HCT116 (cell line): ENCODE measurements at places on chromosomes 5 and 9. TPM values are rescaled to one million over a fixed set of nuclear protein-coding genes. Genes with fewer than 3 reads are reported as not detected.

DNA sequence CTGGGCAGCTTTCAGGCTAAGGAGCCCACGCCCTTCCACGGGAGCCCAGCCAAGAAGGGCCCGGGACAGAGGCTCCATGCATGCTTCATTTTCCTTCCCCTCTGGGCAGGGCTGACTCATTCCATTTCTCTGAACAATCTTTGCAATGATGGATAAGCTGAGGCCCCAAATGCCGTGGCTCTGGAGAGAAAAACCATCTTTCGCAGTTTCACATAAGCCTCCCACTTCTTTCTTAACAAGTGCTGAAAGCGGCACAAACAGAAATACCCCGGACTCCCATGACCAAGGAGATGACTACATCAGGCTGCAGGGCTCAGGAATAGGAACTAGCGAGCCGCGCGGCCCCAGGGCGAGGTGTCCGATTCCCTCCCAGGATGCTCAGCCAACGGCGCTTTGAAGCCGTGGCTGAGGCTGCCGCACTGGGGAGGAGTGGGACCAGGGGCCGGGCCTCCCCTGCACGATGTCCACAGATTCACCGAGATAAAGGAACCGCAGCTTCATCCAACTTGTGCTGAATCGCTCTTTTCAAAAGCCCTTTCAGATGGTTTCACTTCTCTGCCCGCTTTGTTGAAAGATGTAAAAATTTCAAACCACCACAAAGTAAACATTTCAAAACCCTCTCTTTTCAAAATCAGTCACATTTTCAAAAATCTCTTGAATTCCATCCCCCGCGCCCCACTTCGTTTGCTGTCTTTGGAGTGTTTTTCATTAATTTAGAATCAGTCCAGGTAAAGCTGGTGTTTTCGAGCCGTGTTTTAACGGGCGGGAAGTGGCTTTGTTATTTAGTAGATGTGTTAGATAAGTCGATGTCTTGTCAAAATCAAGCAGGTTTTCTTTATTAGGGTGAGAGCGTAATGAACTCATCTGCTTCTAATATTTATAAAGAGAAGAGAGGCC is 96.5 kb upstream of the LMX1B start:
- H3K4me3 ChIP-seq: peak overlapping the region; percentile 53
- peaks cover 29% of the 10 kb centered on the region; the same call in 1 of the 2 replicates for H3K27me3 ChIP-seq
- H3K36me3 ChIP-seq: no peaks in the 10 kb centered on the region

DNA sequence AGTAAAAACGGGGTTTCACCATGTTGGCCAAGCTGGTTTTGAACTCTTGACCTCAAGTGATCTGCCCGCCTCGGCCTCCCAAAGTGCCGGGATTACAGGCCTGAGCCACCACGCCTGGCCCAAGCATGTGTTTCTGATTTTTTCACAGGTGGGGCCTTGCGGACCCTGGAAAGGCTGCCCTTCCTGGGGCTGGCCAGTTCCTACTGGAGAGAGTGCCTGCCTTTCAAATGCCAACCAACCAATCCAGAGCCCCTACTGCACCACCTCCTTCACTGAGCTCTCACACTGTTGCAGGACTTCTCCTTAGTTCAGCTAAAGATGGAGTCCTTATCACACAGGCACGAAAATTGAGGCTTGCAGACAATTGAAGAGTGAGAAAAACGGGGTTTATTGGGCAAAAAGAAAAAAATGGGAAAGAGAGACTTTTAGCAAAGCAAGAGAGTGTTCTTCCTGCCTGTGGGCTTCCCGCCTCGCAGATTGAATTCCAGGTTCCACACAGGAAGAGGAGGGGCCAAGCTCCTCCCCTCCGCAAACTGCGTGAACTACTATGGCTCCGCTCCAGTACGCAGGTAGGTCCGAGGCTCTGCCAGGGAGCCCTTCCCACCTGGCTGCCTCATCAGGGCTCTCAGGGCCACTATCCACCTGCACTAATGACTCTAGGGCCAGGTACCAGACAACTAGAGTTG is 8.3 kb upstream of the CMBL start:
- no peaks in the 10 kb centered on the region for H3K27me3 ChIP-seq
- peaks cover 5% of the 10 kb centered on the region for H3K4me1 ChIP-seq
- DNase-seq: no peak
- no peaks in the 10 kb centered on the region for H3K36me3 ChIP-seq
- H3K27ac ChIP-seq: no peak overlapping the region

GRCh38 chr5:7714119-7714518 is 136.8 kb downstream of the CFAP90 start:
- no peaks in the 10 kb centered on the region for H3K4me1 ChIP-seq
- no peak overlapping the region for H3K27ac ChIP-seq
- H3K36me3 ChIP-seq: no peaks in the 10 kb centered on the region
- H3K4me3 ChIP-seq: no peak overlapping the region

- no peaks in the 10 kb centered on the region for H3K27me3 ChIP-seq
- peaks cover 13% of the 10 kb centered on the region; the same call in 1 of the 2 replicates for H3K36me3 ChIP-seq
These were observed 3.1 kb upstream of the FAM120AOS start for GRCh38 chr9:93456504-93456903.

- DNase-seq: no peak
- no peaks in the 10 kb centered on the region for H3K27me3 ChIP-seq
- H3K4me3 ChIP-seq: no peak overlapping the region
- H3K27ac ChIP-seq: no peak overlapping the region
- no peaks in the 10 kb centered on the region for H3K4me1 ChIP-seq
These were observed 73.4 kb upstream of the ATG10 start for GRCh38 chr5:81898403-81898802.

The FIBCD1 gene
- total RNA-seq: 26.1 TPM

The GZMA gene
- not detected for total RNA-seq

The CKS2 gene
- total RNA-seq: 242 TPM

The TRIM52 gene
- total RNA-seq: 7.6 TPM
